ENCODE measurements at places on chromosomes 5 and 9. TPM values are rescaled to one million over a fixed set of nuclear protein-coding genes. Genes with fewer than 3 reads are reported as not detected.
A peak's percentile ranks its signal among the peaks of the same experiment; 100 is the strongest.

GRCh38 chr5:74541381-74541781 lies 99.1 kb downstream of the ENC1 start:
- no peak for DNase-seq

DNA sequence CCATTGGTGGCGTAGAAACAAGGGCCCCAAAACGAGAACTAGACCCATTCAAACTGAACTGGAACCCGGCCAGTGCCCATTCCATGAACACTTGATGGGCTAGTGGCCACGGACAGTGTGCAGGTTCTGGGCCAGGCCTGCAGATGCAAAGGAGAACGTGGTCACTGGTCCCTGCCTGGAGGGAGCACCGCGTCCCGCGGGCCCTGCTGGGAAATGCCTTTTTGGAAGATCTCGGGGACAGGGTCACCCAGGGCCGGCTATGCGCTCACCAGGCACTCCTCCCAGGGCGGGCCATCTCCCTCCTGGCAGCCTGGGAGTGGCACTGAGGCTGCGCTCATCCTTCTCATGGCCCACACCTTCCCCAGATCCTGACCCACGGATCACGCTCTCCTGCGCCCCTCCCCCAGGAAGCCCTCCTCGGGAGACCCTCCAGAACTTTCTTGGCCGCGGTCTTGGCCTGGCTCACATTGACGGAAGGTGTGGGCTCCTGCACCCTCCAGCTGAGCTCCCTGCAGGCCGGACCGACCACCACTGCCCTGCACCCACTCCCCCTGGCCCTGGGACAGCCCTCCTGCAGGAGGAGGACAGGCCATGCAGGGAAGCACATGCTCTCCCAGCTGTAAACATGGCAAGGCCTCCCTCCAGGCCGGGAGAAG lies 2.8 kb upstream of the DIPK1B start:
- DNase-seq: no peak

- no peak for DNase-seq
Observed at GRCh38 chr5:157955541-157956172, 96.7 kb upstream of the CLINT1 start.

GRCh38 chr9:114405294-114406034 lies 17.7 kb upstream of the AKNA start:
- DNase-seq: peak; percentile 76

The PCDHGA10 gene
- total RNA-seq: 18.4 TPM

DNA sequence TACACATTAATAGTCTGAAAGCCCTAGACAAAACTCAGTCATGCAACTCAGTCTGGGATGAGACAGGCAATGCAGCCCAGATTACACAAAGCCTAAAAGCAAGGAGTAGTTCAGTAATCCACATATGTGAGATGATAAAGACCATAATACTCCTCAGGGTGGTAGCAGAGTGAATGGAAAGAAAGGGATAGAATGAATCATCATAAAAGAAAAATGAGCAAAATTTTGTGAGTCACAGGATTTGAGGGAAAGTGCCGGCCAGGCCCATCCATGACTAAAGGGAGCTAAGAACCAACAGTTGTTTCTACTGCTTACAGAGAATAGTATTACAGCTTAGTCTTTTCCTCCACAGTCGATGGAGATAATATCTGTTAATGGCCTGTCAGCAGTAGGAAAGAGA lies 90.0 kb upstream of the POU5F2 start:
- no peak for DNase-seq

The ANKRD34B gene
- 0.05 TPM for total RNA-seq

The ABLIM3 gene
- 2.4 TPM for total RNA-seq

All from neural crest cell (in vitro differentiated cells).